ENCODE measurements at places on chromosomes 3 and 15.

DNA sequence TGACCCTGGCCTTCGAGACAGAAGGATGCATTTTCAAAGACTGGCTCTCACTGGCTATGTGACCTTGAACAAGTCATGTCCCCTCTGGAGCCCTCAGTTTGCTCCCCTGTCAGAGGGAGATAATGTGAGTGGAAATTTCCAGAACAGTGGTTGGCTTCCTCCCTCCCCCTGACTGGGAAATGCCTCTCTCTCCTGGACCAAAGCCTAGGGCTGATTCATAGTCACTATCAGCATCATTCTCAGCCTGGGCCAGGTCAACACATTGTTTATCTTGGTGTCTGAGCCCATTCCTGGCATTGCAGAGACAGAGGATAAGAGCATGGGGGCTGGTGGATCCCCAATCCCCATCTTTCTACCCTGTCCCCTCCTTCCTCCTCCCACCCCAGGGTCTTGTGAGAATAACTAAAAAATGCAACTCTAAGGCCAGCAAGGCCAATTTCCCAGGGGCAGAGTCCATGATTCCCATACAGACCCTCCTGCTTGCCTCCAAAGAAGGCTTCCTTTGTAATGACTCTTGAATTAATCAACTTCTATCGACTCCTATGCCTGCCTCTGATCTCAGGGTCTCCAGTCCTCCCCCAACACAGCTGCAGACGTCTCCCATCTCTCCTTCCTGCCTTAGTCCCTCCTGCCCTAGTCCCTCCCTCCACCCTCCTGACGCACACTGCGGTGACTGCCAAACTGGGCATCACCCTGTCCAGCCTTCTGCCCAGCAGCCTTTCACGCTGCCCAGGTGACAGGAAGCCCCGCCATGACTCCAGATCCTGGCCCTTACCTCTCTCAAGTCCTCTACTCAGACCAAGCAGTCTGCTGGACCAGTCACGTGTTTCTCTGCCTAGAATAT is 35.4 kb upstream of the CORO2B start:
- no peak for DNase-seq

DNA sequence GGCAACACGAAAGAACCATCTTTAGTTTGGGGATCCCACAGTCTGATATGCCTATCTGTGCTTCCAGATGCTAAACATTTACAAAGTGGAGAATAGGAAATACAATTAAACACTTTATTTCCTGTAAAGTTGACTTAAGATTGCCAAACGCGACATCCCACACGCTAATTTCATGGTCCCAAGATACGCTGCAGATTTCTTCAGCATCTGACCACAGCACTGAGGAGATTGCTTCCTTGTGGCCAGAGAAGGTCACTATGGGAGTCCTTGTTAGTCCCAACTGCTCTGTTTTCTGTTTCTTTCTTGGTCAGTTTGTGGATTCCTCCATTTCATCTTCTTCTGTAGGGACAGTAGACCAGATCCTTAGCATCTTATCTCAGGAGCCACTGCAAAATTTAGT is 43.3 kb downstream of the ASB7 start:
- no peak for DNase-seq

DNA sequence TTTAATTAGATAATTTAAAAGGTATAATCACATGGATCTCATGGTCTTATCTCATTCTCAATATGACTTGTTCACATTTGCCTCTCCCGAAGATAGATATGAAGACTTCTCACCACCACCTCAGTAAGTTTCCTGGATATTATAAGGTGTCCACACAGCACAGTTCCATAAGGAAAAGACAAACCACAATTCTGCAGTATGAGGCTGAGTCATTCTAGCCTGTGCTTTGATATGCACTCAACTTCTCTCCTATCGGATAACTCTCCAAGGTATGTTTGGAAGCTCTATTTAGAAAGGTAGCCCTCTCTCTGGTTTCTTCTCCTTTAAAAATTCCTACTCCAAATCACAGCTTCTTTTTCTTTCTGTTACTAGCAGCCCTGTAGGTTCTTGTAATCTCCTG is 612.8 kb downstream of the ZPLD1 start:
- DNase-seq: no peak

DNA sequence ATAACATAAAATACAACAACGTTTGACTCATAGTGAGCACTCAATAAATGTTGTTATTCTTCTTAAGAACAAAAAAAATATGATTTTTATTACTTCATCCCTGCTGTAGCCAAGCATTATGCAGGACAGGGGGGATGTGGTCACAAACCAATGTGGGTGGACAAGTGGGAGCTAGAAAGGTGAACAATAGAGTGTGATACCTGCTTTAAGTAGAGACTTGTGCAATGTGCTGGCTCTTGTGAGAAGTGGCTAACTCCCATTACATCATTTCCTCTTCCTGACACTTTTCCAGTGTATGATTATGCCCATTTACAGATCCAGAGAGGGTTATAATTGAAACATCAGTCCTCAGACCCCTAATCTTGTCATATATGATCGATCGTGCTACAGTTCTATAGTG is 193.6 kb downstream of the UBE2E2 start:
- no peak for DNase-seq

DNA sequence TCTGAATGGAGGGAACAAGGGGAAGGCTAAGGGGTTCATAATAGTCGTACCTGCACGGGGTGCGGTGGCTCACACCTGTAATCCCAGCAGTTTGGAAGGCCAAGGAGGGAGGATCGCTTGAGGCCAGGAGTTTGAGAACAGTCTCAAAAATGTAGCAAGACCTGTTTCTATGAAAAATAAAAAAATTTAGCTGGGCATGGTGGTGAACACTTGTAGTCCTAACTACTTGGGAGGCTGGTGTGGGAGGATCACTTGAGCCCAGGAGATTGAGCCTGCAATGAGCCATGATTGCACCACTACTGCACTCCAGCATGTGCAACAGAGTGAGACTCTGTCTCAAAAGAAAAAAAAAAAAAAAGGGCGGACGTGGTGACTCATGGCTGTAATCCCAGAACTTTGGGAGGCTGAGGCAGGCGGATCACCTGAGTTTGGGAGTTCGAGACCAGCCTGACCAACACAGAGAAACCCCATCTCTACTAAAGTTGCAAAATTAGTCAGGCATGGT is 17.9 kb upstream of the HDAC11 start:
- DNase-seq: no peak

DNA sequence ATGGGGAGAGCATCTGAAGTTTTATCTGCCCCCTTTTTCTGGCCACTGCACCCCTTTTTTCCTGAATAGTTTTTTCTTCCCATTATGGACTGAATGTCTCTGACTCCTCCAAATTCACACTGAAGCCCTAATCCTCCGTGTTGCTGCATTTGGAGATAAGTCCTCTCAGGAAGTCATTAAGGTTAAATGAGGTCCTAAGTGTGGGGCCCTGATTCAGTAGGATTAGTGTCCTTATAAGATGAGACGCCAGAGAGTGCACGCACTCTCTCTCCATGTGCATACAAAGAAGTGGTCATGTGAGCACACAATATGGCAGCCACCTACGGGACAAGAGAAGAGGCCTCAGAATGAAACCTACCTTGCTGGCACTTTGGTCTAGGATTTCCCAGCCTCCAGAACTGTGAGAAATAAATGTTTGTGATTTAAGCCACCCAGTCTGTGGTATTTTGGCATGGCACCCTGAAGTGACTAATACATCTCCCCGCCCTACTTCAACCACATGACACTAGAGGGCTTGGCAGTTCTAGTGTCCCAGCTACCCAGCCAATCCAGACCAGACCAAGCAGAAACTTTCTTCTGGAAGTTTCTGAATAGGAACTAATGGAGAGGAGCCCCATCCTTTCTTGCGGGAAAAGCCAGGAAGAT is 191.3 kb downstream of the PDE8A start:
- no peak for DNase-seq

DNA sequence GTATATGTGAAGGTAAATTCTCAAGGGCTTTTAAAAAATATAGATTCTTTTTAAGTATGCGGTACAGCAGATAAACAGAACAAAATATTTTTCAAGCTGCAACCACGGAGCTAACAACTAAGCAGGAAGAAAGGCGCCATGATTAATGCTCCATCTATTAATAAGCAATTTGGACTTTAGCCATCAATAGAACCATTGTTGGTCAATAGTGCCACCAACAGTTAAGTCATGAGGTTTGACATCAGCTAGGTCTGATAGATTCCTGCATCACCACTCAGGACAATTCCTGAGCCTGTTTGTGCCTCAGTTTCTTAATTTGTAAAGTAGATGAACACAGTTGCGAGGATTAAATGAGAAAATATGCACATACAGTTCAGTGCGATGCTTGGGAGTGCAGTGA is 65.1 kb upstream of the FAM3D start:
- DNase-seq: no peak

DNA sequence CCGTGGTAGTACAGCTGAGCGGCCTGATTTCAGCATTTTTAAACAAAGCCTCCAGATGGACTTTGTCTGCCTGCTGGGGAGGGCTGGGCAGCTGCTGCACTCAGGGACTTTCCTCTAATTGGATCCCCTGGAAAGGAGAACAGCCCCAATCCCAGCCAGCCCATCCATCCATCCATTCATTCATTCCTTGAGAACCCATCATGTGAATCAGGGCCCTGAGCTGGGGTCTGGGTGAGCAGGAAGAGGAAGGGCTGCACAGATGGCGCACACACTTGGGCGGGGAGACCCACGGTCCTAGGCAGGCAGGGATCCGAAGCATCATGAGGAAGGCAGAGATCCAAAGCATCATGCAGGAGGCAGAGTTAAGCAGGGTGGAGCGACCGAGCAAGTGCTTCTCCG is 45.7 kb downstream of the TPRA1 start:
- no peak for DNase-seq

DNA sequence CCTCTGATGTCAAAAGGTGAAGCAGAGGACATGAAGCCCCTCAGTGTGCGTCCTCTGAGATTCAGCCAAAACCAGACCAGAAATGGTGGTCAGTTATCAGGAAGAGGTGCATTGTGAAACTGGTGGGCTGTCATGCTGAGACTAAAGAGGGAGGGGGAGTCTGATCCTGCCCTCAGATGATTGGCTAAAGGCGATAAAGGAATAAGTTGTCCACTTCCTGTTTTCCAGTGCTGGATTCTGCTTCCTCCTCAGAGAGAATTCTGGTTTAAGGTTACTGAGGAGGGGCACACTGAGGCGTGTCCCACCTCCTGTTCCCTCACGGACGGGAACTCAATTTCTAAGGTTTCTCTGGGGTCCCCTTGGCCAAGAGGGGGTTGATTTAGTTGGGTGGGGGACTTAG is 97.0 kb upstream of the UBE3A start:
- DNase-seq: no peak

All from stimulated activated CD8-positive, alpha-beta memory T cell treated with anti-CD3 and anti-CD28 coated beads, Interleukin-4, amount 100 ng/mL, for 4 hours (primary cell).